ENCODE measurements at places on chromosomes 13 and 19.

DNA sequence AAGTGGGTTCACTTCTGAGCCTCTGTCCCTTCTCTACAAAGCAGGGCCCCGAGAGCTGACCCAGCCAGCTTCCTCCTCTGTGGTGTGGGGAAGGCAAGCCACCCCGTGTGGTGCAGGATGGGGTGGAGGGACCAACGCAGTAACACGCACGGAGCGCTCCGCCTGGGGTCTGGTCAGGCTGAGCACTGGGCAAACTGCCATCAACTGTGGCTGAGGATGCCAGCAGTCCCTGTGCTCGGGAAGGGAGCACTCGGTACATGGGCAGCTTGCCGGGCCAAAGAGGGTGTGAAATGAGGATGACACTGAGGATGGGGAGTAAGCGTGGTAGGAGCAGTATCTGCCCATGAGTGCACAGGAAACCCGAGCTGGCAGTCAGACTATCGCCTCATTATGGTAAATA, 7.6 kb upstream of the GMIP start:
- no peak for DNase-seq

DNA sequence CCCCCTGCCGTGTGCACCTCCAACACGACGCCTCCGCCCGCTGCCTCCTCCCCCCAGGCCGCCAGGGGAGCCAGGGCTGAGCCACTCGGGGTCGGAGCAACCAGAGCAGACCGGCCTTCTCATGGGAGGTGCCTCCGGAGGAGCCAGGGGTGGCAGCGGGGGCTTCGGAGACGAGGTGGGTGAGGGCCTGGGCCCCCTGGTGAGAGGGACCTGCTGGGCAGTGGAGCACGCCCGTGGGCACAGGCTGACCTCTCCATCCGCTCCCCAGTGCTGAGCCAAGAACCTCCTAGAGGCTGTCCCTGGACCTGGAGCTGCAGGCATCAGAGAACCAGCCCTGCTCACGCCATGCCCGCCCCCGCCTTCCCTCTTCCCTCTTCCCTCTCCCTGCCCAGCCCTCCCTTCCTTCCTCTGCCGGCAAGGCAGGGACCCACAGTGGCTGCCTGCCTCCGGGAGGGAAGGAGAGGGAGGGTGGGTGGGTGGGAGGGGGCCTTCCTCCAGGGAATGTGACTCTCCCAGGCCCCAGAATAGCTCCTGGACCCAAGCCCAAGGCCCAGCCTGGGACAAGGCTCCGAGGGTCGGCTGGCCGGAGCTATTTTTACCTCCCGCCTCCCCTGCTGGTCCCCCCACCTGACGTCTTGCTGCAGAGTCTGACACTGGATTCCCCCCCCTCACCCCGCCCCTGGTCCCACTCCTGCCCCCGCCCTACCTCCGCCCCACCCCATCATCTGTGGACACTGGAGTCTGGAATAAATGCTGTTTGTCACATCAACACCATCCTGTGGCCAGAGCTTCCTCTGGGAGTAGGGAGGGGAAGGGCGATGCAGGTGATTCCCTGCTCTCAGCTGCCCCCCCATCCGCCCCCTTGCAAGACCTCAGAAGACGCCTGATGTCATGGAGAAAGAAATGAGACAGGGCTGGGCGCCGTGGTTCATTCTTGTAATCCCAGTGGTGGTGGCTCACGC, 12.0 kb downstream of the BCAM start:
- no peak for DNase-seq

GRCh38 chr13:107296804-107297203, 728.9 kb upstream of the ARGLU1 start:
- no peak for DNase-seq

DNA sequence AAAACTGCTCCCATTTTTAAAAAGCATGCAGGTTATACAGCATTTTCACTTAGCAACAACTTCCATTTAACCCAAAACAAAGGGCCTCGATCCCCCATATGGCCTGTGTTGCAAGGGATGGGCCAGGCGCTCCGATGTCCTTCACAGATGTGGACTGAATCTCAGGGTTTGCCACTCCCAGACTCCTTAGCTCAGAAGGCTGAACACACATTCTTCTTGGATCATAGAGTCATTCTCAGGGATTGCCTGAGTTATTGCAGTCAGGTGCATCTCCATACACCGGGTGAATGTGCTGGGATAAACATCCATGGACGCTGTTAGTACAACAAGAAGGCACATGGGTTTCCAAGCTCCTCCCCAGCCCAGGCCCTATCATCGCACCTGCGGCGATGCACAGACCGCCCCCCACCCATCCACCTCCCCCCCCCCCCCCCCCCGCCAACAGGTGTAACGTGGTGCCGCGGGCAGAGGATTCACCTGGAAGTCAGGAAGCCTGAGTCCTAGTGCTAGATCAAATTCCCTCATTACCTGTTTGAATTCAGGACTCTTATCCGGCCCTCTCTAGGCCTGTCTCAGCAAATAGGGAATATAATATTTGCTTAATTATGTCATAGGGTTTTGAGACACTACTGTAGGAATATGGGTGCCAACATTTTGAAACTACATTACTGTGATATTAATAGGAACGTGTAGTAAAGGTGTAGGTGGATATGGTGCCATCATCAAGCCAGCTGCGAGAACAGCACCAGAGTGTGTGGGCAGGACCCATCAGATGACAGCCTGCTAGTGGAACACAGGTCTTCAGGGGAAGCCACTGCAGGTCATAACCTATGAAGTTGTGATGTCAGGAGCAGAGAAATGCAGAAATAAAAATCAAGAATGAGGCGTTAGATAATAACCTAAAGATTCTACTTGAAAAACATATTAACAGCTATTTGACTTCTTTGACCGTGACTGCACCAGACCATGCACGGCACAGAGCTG, 110.9 kb downstream of the SACS start:
- no peak for DNase-seq

GRCh38 chr13:112959701-112960542, 9.1 kb upstream of the MCF2L start:
- no peak for DNase-seq

GRCh38 chr13:109817591-109818535, 31.5 kb upstream of the IRS2 start:
- DNase-seq: no peak

- peak; percentile 19 for DNase-seq
These were observed 774 bp downstream of the ALDH16A1 start for GRCh38 chr19:49453757-49454240.

DNA sequence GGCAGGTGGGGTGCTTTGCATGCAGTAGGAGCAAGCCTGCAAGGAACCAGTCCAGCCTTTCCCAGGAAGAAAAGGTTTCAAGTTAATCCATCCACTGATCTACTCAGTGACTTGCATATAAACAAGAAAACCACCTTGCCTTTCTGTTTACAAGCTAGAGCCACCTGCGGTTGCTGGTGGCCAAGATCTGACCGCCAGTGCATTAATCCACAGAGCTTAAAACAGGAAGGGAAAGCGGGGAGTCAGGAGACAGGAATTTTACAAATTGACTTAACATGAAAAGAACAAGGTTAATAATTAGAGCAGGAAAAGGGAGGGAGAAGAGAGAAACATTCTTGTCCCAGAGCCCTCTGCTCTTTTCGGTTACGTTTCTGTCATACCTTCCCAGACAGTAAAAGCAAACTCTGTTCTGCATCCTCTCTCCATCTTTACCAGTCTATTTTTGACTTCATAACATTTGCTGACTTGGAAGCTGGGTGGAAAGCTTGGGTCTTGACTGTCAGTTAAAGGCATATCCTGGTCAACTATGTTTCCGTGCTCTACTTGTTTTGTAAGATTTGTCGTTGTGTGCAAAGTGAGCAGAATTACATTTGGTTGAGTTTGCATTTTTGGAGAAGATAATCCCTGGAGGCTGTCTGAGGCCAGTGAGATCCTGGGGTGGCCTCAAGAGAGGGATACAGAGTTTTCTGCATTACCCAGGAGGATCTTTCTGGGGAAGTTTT, 760.6 kb downstream of the EFNB2 start:
- DNase-seq: no peak

- no peak for DNase-seq
These were observed 363.2 kb downstream of the GPC6 start for GRCh38 chr13:93589788-93590187.

GRCh38 chr13:95929430-95929829, 123.8 kb downstream of the UGGT2 start:
- DNase-seq: no peak

DNA sequence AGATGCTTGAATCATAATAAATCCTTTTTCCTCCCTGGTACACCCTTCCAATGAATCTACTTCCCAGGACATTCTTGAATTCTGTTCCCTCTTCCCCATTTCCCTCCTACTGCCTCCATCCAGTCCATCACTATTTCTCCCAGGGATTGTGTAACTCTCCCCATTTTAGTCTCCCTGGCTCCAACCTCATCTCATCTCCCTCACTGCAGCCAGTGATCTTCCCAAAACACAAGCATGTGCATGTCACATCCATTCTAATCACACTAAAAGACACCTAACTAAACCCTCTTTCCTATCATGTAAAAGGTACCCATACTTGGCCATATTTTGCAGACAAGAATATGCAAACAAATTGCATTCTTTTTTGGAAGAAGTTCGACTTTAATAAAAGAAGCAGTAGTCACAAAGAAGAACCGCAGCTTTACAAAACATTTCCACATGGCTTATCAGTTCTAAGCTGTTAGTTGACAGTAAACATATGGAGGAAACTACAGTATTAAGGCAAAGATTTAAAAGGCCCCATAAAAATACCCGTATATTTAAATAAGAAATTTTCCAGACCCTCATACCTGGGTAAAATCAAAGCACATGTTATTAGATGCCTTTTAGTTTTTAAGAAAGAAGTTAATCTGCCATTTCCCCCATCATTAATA, 111.0 kb downstream of the KCTD12 start:
- DNase-seq: no peak

DNA sequence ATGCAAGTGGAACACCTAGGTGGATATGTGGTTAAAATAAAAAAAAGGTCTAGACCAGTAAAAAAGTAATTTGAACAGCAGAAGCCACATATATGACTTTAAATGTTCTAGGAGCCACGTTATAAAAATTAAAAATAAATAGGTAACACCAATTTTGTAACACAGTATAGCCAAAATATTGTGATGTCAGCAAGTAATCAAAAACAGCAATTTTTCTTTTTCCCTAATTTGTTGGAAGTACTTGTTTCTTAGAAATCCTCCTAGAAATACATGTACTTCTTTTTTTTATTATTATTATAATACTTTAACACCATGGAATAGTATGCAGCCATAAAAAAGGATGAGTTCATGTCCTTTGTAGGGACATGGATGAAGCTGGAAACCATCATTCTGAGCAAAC, 25.7 kb upstream of the C1QTNF9B start:
- no peak for DNase-seq

DNA sequence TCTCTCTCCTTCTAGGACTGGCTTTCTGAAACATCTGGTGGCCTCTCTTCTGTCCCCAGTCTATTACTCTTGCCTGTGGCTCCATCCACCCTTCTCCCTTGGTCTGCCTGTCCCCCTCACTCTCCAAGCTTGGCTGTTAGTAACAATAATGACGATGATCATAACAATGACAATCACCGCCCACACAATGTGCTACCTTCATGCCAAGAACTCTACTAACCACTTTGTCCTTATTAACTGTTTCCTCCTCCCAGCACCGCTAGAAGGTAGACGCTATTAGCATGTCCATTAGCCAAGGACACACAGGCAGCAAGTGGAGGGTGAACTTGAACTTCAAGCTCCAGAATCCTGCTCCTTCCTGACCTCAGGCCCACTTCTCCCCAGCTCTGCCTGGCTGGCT, 2.7 kb downstream of the GYS1 start:
- DNase-seq: no peak

DNA sequence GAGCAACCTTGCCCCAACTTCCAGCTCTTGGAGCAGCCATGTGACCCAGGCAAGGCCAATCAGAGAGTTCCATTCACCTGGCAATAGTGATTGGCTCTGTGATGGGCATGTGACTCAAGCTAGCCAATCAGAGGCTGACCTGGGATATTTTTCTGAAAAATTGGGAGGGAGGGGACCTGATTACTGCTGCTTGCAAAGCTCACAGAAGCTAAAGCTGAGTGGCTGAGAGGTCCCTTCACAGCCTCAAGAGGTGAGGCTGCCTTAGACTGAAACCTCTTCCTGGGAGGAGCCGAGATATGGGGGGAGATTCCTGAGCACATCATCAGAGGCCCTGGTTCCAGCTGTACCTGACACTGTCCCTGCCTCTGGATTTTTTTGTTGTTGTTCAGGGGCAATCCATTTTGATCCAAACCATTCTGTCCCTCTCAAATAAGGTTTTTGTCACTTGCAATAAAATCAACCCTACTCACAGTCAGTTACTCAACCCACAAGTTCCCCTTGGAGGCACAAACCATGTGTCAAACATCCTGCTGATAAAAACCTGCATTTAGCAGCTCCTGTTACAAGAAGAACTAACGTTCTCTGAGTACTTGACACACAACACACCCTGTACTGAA, 4.8 kb downstream of the CIB3 start:
- DNase-seq: no peak

DNA sequence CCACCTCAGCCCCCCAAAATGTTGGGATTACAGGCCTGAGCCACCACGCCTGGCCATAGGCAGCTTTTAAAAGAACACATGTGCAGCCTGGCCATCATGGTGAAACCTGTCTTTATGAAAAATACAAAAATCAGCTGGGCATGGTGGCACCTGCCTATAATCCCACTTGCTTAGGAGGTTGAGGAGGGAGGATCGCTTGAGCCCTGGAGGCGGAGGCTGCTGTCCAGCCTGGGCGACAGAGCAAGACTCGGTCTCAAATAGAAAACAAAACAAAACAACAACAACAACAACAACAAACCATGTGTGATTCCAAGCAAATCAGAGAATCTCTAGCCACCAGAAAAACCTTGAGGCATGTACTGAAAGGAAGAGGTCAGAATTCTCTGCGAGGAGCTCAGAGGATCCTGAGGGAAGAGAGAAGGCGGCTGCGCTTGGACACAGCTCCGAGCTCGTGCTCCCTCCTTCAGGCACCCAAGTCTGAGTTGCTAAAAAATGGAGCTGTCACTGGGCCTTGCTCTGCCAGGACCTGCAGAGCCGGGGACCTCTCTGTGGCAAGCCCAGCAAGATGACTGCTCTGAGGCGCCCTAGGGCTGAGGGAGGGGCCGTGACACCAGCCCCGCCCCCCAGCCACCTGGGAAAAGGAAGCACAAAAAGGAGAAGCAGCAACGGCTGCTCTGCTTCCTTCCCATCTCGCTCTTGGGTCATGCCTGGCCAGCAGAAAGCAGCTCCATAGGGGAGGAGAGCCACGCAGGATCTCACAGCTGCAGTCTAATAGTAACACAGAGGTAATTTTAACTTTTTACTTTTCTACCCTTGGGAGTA, at the start of gene ARL11:
TSS of gene ARL11 (plus strand) at position 677 of the 822 bp plus-strand sequence. CDS start 1,941 bp downstream, outside the sequence.
- no peak for DNase-seq

DNA sequence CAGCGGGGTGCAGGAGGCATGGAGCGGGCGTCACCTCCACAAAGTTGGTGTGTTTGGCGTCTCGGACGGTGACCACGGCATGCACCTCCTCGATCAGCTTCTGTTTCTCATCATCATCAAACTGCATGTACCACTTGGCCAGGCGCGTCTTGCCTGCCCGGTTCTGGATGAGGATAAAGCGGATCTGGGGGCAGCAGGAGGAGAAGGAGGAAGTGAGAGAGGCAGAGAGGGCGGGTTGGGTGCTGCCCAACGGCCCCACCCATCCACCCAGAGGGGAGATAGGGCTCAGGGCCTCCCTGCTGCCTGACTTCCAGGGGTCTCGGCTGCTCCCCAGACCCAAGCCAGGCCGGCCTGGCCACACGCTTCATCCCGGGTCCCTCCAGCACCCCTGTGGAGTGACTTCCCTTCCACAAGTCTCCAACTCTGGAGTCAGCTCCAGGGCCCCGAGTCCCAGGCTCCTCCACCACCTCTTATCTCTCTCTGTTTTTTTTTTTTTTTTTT, 4.6 kb downstream of the AP2S1 start:
- DNase-seq: no peak

GRCh38 chr19:48468772-48469288, 339 bp upstream of the CYTH2 start:
- peak; percentile 99 for DNase-seq

Data from NK-92 treated with Interleukin-12 subunit alpha and Interleukin-12 subunit beta, amount 100 ng/mL, for 24 hours (cell line).